ENCODE measurements at places on chromosomes 5 and 9.
A peak's percentile ranks its signal among the peaks of the same experiment; 100 is the strongest.

DNA sequence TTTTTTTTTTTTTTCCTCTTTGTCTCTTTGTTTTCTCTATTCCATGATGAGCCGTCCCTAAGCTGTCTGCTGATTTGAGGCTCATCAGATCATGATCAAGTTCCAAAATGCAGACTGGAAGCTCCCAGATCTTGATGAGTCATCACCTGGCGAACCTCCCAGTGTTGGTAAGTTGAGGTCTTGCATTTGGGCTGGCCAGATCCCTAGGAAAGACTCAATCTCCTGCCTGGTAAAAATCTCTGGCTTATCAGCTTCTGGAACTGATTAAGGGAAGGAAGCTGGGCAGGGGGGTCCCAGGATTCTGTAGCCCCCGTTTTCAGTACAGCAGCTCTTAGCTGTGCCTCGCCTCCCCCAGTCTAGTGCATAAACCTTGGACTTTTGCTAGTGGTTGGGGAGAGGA is 69.0 kb downstream of the TSPAN17 start:
- DNase-seq: no peak

DNA sequence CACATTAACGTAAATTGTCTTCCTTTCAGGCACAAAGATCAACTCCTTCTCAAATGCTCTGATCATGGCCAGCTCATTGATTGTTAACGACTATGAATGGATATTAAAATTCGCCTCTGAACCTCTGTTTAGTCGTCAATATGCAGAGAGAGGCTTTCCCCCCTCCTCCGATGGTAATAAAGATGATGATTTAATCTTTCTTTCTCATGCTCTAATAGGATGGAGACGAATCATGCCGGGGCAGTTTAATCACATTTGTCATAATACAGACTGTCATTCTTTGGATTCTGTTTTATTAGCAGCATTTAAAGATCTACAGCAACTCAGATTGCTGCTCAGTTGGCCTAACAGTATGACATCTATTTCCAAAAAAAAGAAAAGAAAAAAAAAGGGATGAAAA is 132.9 kb downstream of the SREK1 start:
- no peak for DNase-seq

- peak; percentile 89 for DNase-seq
Measured at GRCh38 chr9:93612796-93613154, 36.4 kb downstream of the PHF2 start.

DNA sequence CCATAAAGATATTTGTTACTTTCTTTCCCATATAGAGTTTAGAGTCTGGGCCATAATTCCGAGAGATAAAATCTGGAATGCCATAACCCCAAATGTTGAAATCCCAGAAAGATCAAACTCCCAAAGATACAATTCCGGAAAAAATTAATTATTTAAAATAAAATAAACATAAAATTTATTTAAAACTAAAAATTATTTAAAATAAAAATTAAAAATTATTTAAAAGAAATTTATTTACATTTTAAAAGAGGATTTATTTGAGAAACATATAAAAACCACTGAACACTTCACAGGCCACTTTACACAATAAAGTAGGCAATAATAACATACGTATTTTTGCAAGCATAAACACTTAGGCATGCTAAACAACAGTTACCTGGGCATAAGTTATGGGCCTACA is 57.9 kb downstream of the SHC3 start:
- no peak for DNase-seq

DNA sequence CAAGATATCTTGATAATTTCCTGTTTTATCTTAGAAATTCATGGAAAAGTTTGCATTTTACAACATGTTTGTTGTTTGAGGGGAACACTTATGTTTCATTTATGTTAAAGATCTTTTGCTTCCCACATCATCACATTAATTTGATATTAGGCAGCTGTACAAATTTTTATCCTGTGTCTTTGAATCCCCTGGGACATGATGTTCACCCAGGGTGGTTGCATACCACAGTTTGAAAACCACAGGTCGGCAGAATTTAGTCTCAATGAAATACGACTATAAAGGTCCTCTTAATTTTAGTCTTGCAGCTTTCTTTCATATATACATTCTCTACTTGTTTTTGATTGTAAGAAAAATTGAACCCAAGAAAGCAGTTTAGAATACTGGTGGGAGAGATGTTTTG is 3.7 kb downstream of the NAA35 start:
- DNase-seq: no peak

GRCh38 chr5:160542281-160542680 is 120.6 kb downstream of the PTTG1 start:
- DNase-seq: no peak

GRCh38 chr5:131999441-132000240 is 11.8 kb downstream of the ACSL6 start:
- no peak for DNase-seq

GRCh38 chr9:4313144-4313543 is 13.3 kb upstream of the GLIS3 start:
- DNase-seq: no peak

- peak; percentile 70 for DNase-seq
Measured at GRCh38 chr9:90860826-90861225, 59.2 kb downstream of the SYK start.

DNA sequence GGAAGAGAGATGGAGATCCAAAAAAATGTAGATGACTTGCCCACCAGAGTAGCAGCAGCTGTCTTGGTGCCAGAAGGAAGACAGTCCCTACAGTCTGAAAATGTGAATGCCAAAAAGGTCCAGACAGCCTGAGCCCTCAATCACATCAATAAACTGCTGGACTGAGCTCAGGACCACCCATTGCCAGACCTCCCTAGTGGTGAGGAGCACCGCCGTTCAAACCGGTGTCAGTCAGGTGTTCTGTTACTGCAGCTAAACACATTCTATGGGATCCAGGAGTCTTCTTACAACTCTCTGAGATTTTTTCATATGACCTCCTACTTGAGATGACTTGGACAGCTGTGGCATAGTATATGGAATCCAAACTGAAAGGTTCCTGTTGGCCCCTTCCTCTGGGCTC is 32.0 kb upstream of the OTP start:
- DNase-seq: no peak

- DNase-seq: no peak
Measured at GRCh38 chr9:133058071-133058470, 3.7 kb upstream of the CEL start.

- DNase-seq: no peak
Measured at GRCh38 chr9:33993104-33993503, 55.6 kb downstream of the UBAP2 start.

DNA sequence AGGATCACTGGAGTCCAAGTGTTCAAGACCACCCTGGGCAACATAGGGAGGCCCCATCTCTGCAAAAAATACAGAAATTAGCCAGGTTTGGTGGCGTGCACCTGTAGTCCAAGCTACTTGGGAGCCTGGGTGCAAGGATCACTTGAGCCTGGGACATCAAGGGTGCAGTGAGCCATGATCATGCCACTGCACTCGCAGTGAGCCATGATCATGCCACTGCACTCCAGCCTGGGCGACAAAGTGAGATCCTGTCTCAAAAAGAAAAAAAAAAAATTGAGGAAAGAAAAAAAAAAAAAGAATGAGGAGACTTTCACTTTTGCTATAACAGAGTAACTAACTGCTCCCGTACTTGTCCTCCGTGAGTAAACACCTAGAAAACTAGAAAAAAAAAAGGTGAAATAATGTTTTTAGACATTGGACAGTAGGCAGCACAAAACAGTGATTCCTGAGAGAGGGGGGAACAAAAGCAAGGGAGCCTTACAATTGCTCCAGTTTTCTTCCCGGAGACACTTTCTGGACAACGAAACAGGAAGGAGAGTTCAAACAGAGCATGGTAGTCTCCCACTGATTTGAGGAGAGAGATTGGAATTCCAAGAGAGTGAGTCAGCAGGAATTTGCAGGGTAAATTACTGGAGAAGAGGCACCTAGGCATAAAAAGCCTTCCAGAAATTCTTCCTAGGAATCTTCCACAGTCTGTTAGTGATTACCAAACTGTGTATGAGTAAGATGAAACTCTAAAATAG is 6.9 kb upstream of the ZBTB5 start:
- DNase-seq: no peak

DNA sequence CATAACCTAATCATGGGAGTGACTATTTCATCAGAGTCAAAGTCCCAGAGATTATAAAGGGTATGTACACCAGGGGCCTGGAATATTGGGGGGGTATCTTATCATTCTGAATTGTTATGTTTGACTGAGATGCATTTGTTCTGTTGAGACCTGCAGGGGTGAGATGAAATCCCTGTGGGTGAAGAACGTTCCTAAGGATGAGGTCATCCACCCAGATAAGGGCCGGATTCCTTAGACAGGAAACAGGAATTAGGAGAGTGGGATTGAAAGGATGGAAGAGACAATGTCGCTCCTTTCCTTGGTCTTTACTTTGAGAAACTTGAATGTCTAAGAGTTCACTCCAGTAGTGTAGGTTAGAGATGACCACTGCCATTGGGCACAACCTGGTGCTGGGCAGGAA is 54.7 kb downstream of the GAS1 start:
- DNase-seq: no peak

All from vagina (tissue), 2 donors.